RKO (cell line): ENCODE measurements at places on chromosomes 11 and 22.

DNA sequence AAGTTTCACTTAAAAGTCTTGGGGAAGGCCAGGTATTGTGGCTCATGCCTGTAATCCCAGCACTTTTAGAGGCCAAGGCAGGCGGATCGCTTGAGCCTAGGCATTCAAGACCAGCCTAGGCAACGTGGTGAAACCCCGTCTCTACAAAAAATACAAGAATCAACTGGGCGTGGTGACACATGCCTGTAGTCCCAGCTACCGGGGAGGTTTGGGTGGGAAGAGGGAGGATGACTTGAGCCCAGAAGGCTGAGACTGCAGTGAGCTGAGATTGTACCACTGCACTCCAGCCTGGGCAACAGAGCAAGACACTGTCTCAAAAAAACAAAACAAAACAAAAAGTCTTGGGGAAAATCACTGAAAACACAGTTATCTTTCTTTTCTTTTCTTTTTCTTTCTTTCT lies 15.4 kb upstream of the XBP1 start:
- DNase-seq, result no peak

- no peak for DNase-seq
These were observed 12.9 kb downstream of the KIAA0930 start for GRCh38 chr22:45227645-45228400.

- DNase-seq, result no peak
These were observed 41.1 kb downstream of the OSBP start for GRCh38 chr11:59574467-59574866.

GRCh38 chr22:44316393-44317122 lies 3.8 kb upstream of the SHISAL1 start:
- no peak for DNase-seq

GRCh38 chr11:199004-199581 lies 6.2 kb downstream of the SCGB1C1 start:
- no peak for DNase-seq

DNA sequence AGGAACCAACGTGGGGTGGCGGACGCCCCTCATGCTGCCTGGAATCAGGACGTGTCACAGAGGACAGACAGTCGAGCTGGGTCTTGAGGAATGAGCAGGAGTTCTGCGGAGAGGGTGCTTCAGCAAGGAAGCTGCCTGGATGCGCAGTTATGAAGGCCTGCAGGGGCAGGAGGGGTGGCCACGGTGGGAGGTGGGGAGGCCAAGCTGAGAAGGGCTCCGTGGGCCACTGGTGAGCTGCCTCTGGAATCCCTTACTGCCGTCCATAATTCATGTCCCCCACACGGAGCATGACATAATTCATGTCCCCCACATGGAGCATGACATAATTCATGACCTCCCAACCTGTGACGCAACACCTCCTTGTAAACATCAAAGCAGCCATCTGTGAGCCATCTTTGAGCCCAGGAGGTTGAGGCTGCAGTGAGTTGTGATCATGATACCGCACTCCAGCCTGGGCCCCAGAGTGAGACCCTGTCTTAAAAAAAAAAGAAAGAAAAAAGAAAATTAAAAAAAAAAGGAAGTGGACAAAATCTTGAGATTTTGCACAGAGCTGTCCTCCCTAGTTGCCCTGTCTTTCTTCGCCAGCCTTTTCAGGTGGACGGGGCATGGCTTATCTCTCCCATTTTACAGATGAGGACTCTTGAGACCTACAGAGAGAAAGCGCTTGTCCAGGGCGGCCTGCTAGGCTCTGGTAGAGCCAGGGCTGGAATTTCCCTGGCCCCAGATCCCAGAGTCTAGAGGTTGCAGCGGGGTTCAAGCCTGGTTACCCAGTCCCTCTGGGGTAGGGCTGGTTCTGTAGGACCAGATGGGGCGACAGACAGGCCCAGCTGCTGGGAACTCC lies 24.3 kb upstream of the PICK1 start:
- no peak for DNase-seq

DNA sequence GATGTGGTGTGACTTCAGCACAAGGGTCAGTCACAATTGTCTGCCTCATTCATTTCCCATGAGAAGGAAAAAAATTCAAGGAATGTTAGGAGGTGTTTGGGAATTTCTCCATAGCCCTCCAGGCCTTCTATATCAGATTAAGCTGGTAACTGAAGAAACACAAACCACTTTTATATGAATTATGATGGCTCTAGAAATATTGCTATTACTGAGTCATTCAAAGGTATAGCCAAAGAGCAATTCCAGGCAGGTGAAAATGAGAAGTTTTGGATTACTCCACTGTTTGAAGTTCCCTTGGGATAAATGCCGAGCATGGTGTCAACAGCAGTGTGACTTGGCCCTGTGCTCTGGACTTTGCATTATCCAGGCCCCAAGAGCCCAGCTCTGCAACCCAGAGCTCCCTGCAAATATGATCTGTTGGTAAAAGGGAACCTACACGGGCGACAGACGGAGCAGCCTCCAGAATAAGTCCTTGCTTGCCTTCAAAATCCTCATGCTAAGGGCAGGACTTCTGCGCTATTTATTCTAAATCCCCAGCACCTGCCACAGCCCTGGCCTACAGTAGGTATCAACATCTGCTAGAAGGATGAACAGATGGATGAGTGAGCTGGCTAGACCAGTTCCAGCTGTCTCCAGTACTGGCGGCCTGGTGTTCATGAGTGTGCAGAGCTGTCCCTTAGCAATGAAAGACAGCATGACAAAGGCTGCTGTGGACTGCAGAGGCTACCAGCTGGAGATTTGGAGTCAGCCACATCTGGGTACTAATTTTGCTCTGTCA lies 67.5 kb upstream of the ZBED5 start:
- DNase-seq, result no peak

DNA sequence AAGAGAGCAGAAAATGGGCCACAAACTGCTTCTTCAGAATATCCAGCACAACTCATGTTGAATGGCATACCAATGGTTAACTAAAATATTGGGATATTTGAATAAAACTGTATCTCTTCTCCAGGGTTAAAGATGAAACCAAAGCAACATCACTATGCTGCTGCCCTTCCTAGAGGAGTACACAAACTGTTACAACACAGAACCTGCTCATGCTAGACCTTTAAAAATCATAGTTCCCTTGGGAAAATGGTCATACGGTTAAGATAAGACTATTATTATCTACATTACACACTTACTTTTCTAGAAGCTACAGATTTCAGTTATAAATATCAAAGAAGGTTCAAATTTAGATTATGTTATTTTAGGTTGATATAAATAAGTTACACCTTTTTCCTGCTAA lies 78.6 kb upstream of the TP53AIP1 start:
- DNase-seq, result no peak

- no peak for DNase-seq
These were observed 10.3 kb upstream of the RNF141 start for GRCh38 chr11:10551290-10551592.

DNA sequence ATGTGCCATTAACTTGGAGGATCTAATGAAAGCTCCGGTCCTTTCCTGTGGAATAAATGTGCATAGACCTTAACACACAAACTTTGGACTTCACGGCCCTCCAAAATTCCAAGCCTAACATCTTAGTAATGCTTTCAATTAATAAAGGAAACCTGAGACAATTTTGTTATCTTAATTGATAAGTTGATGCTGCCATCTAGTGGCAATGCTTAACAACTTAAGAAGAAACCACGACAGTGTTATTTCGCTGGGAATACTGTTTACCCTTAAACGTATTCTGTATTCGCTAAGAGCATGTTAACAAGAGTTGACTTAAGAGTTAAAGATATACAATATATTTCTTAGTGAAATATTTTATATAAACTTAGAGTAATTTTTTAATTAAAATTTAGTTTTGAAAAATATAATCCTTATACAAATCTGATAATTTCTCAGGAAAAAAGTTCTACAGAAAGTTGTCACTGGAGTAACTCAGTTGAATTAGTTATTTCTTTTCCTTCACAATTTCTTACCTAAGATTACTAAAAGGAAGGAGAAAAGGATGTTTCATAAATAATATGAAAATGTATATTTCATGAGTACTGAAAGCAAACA lies 35.0 kb upstream of the OR9G4 start:
- DNase-seq, result peak; percentile 71
